ENCODE measurements at places on chromosomes 13 and 19.
A peak's percentile ranks its signal among the peaks of the same experiment; 100 is the strongest.

GRCh38 chr13:41232578-41233480 is 30.5 kb downstream of the MTRF1 start:
- no peak overlapping the region for H3K27ac ChIP-seq
- H3K4me3 ChIP-seq, result no peak overlapping the region
- no peaks in the 10 kb centered on the region for H3K27me3 ChIP-seq
- DNase-seq, result no peak
- H3K36me3 ChIP-seq, result no peaks in the 10 kb centered on the region

DNA sequence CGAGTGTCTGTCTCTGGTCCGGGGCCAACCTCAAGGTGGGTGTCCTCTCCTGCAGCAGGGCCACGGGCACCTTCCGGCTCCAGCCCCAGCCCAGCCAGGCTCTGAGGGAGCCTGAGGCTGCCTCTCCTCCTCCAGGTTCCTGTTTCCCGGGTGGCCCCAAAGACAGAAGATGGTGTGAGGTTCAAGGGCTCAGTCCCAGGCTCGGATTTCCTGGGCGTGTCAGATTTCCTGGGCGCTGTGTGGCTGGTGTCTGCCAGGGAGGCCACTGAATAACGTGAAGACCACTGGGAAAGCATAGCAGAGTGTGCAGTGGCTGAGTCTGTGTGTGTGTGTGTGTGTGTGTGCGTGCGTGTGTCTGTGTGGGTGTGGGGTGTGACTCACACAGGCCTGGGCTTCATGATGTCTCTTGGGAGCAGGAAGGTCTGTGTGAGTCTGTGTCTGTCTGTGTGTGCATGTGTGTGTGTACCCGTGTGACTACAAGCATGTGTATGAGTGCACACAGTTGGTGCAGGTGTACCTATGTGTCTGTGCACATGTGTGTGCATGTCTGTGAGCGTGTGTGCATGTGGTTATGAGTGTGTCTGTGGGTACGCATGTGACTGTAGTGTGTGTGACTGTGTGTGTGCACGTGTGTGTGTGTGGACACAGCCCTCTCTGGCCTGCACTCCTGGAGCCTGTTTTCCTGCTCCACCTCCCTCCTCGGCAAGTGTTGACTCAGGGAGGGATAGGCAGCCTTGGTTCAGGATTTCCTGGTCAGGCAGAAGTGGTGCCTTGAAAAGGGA is 28.3 kb downstream of the CEBPA start:
- H3K4me1 ChIP-seq, result peaks cover 11% of the 10 kb centered on the region
- DNase-seq, result peak; percentile 94
- no peak overlapping the region for H3K27ac ChIP-seq
- no peaks in the 10 kb centered on the region for H3K27me3 ChIP-seq
- H3K4me3 ChIP-seq, result no peak overlapping the region
- H3K36me3 ChIP-seq, result no peaks in the 10 kb centered on the region

DNA sequence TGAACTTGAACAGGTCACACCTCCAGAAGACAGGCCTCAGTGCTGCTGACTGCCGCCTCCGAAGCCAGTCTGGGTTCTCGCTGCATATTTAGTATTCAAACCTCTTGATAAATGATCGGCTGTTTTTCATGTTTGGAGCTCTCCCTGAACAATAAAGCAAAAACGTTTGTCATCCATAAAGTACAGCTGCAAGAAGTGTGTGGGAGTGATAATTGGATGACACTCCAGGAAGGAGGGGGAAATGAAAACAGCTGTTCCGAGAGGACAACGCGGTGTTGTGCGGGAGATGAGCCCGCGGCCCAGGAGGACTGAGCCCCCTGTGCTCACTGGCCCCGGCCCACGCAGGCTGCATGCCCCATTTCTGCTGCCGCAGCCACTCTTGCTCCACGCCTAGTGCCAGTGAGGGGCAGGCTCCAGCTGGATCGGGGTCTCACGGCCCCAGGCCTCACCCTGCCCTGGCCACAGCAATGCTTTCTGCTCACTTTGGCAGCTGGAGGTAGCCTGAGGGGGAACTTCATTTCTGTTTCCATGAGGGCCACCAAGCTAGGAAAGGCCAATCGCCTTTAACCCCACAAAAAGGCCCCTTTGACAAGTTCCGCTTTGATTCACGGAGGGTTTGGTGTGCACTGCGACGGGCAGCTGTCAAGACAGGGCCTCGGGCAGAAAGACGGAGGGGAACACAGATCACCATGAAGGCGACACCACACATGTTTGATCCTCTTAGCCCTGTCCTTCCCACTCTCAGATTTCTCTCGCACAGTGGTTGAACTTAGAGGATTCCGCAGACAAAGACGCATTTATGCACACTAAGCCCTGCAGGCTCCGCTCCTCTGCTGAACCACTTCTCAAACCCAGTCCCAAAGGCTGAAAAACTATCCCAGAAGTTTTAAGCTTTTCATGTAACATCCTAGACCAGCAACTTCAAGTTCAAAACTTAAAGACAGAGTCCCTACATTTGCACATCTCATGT is 537.6 kb downstream of the EFNB2 start:
- no peaks in the 10 kb centered on the region for H3K27me3 ChIP-seq
- no peak overlapping the region for H3K4me3 ChIP-seq
- peak; percentile 54 for DNase-seq
- peaks cover 7% of the 10 kb centered on the region for H3K4me1 ChIP-seq

GRCh38 chr19:32173836-32174235 is 171.6 kb upstream of the ZNF507 start:
- H3K4me1 ChIP-seq, result no peaks in the 10 kb centered on the region
- H3K4me3 ChIP-seq, result no peak overlapping the region
- H3K27me3 ChIP-seq, result no peaks in the 10 kb centered on the region

Measured in GM23248 (cell line).